ENCODE measurements at places on chromosomes 7 and 10.
A peak's percentile ranks its signal among the peaks of the same experiment; 100 is the strongest.

DNA sequence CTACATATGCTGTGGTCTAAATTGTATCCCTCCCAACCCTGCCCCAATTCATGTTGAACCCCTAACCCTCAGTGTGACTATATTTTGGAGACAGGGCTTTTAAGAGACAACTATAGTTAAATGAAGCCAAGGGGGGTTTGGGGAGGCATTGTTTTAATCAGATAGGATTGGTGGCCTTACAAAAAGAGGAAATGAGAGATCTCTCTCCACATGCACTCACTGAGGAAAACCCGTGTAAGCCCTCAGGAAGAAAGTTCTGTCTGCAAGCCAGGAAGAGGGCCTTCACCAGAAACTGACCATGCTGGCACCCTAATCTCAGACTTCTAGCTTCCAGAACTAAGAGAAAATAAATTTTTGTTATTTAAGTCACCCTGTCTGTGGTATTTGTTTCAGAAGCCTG, 276.7 kb downstream of the KIF20B start:
- no peak for DNase-seq

- no peak for DNase-seq
These were observed 202.9 kb downstream of the RPS24 start for GRCh38 chr10:78236416-78237015.

- DNase-seq, result no peak
These were observed 40.8 kb downstream of the EPDR1 start for GRCh38 chr7:37961251-37961650.

DNA sequence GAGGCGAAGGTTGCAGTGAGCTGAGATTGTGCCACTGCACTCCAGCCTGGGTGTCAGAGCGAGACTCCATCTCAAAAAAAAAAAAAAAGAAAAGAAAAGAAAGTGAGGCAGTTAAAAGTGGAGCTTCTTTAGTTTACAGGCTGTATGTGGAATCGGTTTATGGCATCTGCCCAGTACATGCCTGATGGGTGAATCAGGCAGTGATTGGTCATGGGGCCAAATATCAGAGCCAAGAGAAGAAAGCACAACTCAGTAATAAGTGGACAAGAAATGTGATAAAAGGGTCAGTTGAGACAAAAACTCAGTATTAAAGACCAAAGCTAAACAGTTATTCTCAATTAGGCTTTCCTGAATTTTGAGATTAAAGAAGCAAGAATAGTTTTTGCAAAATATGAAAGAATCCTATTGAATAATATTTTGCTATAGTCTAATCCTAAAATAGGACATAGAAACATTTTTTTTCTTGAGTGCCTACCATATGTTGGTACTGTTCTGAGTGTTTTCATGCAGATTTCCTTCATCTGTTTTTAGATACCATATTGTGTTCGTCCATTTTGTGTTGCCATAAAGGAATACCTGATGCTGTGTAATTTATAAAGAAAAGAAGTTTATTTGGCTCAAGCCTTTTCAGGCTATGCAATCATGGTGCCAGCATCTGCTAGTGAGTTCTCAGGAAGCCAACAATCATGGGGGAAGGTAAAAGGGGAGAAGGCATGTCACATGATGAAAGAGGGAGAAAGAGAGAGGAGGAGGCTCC, 14.4 kb downstream of the CDC14C start:
- DNase-seq, result no peak

- no peak for DNase-seq
These were observed 8.1 kb downstream of the AOC1 start for GRCh38 chr7:150860291-150860977.

GRCh38 chr10:70575486-70575873, 27.1 kb downstream of the PRF1 start:
- no peak for DNase-seq

DNA sequence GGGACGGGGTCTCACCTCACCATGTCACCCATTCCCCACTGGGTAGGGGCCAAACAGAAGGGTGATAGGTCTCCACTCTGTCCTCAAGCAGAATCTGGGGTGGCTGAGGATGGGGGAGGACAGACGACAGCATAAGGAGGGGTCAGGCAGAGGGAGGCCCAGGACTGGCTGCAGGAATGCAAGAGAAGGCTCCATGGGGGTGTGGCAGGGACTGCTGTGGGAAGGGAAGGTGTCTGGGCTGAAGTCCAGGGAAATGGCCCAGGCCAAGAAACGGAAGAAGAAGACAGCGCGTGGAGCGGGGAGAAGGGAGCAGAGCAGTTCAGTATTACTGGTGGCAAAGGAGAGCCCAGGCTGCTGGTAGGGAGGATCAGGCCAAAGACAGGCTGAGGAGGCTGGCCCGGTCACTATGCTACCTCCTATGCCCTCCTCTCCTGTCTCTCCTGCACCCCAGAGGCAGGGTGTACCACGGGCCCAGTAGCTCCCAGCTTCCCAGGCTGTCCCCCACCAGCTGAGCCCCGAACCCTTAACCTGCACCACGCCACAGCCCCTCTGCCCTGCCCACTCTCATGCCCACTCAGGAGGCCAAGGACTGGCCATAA, 60.9 kb downstream of the GRB10 start:
- DNase-seq, result peak; percentile 68

DNA sequence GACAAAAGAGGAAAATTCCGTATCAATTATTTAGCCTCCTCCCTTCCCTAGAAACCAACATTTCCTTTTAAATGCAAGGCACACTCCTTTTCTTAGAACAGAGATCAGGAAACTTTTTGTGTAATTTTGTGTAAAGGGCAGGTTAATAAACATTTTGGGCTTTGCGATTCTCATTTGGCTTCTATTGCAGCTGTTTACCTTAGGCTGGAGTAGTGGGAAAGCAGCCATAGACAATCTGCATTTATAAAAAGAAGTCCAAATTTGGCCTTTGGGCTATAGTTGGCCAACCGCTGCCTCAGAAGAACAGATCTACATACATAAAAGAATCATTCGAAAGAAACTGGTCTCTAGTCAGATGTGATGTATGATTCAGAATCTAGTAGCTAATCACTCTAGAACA, 35.3 kb downstream of the NAMPT start:
- no peak for DNase-seq

GRCh38 chr7:2106440-2106839, 126.3 kb downstream of the MAD1L1 start:
- DNase-seq, result no peak

DNA sequence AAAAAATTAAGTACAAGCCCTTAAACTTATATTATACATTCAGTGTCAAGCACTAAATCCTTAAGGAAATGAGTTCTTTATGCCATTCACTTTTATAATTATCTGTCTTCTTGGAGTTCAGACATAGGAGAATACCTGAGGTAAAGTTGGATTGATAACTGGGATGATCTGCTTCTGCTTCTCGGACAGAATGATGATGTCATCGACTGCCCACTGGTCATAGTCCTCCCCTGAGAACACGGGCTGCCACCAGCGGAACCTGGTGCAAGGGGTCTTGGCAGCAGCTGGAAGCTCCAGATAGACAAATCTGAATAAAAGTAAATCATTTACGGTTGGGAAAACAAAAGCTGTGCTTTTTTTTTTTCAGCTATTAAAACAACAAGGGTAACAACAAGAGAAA, 148.2 kb upstream of the SLC26A5 start:
- DNase-seq, result no peak

- no peak for DNase-seq
These were observed 210.2 kb upstream of the CTBP2 start for GRCh38 chr10:125370578-125370977.
